ENCODE measurements at places on chromosomes 5 and 9.

DNA sequence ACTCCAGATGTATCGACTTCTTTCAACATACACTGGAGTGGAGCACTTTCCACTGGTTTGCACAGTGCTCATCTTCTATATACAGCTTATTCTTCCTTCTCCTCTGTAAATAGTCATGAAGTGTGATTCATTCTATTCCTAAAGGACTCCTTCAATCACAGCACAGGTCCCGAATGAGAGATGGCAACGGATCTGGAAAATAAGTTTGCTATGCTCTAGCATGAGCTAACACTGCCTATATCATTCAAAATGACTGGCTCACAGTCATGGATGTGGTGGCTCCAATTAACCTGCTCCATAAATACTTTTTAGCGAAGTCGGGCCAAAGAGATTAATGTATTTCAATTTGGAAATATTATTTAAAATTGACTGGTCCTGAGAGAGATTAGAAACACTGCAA, 272.1 kb upstream of the CDH6 start:
- DNase-seq = no peak

- no peak for DNase-seq
Measured at GRCh38 chr9:120920806-120921178, 5.8 kb downstream of the TRAF1 start.

- DNase-seq = no peak
Measured at GRCh38 chr5:163385271-163385670, 52.1 kb upstream of the CCNG1 start.

DNA sequence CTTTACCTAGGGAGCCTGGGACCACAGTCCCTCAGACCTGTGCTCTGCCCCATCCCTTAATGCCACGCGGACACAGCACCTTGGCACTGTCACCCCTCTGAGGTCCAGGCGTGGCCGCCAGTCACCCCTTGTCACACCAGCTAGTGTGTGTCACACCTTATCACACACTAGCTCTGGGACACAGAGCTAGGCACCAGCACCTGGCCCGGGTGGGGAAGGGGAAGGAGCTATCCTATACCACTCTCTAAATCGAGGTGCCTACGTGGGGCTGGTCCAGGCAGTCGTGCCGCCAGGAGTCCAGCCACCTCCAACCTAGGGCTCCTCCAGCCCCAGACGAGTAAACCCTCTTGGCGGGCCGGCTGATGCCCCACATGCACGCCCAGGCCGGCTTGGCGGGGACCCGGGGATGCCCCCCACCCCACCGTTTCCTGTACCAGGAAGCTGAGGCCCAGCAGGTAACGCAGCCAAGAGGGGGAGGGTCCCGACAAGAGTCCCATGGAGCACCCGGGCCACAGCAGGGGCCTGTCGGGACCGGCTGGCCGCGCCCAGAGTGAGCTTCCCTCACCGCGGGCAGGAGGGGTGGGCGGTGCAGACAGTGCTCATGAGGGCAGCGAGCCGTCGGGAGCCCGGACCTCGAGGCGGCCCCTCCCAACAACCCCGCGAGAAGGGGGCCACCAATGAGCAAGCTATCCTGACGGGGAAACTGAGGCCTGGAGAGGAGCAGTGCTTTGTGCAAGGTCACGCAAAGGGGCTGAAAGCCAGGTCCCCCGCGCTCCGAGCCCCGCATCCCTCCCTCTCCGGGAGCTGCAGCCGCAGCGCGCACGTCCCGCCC, 550 bp downstream of the CORO2A start:
- peak; percentile 17 for DNase-seq

DNA sequence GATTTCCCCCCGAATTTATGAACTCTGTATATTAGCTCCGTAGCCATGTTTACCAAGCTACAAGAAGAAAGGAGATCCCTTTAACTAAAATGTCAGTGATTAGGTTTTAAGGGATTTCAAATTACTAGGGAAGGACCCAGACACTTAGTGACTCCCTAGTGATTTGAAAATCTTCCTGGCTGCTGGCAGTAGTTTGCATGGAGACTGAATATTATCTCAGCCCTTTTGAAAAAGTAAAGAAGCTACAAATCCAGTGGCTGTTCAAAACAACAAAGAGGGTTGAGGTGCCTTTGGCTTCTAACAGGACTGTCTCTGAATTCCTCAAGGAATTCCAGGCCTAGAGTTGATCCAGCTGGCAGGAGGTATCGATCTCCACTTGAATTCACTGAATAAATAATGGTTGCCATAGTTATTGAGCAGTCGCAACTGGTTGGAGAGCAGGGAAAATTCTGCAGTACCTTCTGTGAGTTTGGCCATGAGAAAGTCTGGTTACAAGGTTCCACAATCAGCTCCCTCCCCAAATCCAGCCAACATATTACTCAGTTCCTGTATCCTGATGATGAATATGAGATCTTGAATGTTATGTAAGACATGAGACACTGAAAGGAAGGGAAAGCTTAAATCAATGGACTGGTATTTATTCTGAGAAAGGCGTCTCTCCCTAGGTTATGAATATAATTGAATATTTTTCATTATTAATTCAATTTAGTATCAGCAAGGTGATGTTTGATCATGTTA, 37.7 kb downstream of the NR4A3 start:
- no peak for DNase-seq

- DNase-seq = no peak
Measured at GRCh38 chr5:60794691-60795090, 49.4 kb downstream of the ELOVL7 start.

DNA sequence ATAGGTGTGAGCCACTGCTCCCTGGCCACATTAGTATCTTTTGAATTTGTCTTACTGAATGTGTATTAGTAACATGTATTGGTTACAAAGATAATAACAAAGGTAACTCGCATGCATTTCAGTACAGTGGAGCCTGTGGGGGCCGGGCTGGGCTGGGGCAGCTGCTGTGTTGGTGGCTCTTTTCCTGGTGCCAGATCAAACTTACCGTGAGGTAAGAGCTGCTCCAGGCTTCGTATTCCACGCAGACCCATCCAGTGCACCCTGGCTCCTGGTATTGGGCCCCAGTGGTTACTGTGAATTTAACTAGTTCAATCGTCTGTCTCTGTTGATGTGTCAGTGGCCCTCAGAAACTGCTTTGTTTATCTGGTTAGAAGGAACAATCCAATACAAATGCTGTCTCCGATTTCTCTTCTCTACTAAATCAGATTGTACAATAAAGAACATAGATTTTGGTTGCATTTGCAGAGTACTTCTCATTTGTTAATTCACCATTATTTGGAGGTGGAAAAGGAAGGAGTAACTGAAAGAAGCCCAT, 15.6 kb downstream of the PRRC2B start:
- no peak for DNase-seq

- no peak for DNase-seq
Measured at GRCh38 chr5:131250751-131251475, 12.9 kb upstream of the CDC42SE2 start.

GRCh38 chr5:73278693-73279092, 105.7 kb downstream of the TMEM174 start:
- DNase-seq = no peak

DNA sequence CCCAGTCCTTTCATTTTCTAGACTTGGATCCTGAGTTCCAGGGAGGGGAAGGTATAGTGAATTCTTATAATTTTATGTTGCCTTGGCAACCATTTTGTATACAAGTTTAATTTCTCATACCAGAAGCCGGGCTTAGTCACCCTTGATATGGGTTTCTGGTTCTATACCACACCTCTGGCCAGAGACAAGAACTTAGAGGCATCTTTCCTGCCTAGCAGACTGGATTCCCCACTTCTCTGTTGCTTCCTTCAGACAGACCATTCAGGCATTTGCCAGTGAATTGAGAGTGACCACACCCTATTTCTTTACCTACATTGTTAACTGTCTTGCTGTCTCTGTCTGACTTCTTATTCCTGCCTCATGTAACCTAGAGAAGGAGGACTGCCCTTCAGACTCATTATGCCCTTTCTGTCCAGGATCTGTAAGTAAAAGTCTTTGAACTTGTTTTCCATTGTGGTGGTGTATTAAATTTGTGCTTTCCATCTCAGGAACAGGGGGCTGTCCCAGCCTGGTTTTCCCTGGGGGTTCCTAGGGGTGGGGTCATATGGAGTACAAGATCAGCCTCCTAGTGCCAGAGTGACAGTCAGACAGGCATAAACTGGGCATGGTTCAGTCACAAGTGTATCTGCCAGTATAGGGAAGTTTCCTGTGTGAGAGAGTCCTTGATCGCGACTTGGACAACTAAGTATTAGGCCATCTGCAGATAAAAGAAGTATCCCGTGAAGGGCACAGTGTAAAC, 27.4 kb downstream of the TNFSF8 start:
- DNase-seq = no peak

DNA sequence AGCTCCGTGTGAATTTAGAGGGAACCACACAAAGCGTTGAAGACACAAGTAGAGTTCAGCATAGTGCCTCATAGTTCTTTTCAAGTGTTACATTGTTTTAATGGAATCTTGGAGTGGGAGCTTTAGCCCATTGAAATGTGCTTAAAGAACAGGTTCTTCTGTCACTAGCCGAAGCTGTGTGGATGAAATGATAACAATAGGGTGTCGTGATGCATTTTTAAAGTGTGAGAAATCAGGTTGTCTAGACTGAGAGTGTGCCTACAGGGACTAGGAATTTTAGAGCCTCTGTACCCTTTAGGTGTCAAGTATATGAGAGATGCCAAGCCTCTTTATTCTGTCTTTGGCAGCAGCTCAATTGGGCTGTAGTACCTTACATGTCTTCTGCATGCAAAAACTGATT, 83.0 kb downstream of the NDUFS4 start:
- no peak for DNase-seq

DNA sequence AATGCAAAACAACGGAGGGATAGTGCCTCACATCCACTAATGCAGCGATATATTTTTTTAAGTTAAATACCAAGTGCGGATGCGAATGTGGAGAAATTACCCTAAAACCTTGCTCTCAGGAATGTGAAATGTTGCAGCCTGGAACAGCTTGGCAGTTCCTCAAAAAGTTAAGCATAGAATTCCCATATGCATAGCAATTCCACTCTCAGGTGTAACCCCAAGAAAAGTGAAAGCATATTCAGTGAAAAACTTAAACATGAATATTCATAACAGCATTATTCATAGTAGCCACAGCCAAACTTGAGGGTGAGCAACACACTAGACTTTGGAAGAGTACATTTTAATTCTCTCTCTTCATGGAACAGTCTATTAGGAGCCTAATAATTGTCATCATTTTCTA, 83.2 kb upstream of the ICE1 start:
- DNase-seq = no peak

- no peak for DNase-seq
Measured at GRCh38 chr9:130336885-130337284, 71.3 kb downstream of the HMCN2 start.

DNA sequence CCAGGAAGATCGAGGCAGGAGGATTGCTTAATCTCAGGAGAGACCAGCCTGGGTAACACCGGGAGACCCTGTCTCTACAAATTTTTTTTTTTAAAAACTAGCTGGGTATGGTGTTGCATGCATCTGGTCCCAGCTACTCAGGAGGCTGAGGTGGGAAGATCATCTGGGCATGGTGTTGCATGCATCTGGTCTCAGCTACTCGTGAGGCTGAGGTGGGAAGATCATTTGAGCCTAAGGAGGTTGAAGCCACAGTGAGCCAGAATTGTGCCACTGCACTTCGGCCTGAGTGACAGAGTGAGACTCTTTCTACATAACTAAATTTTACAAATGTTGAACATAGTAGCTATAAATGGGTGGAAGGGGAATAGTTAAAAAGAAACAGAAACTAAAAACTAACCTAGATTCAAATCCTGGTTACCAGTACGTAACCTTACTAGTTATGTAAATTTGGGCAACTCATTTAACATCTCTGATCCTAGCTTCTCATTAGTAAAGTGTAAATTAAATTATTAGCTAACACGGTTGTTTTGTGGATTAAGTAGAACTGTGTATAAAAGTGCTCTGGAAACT, 41.7 kb downstream of the TMEM161B start:
- DNase-seq = no peak

- DNase-seq = no peak
Measured at GRCh38 chr5:176413255-176413565, 3.1 kb downstream of the CLTB start.

DNA sequence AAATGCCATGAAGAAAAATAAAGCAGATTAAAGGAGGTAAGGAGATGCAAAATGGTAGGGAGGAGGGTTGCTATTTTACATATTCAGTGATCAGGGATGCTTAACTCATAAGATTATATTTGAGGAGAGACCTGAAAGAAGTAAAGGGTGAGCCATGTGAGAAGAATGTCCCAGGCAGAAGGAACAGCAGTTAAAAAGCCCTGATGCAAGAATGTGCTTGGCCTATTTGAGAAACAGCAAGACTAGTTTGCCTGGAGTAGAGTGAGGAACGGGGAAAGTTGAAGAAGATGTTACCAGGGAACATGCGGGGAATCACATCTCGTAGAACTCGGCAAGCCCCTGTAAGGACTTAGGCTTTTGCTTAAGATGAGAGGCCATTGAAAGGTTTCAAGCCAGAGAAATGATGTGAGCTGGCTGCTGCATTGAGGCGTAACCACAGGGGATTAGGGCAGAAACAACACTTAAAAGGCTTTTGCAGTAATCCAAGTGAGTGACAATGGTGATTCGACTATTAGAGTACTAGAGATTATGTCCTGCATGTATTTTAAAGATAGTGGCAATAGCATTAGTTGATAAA, 198.7 kb downstream of the VPS13A start:
- no peak for DNase-seq

GRCh38 chr5:135667673-135668072, 88.9 kb upstream of the CXCL14 start:
- DNase-seq = no peak

DNA sequence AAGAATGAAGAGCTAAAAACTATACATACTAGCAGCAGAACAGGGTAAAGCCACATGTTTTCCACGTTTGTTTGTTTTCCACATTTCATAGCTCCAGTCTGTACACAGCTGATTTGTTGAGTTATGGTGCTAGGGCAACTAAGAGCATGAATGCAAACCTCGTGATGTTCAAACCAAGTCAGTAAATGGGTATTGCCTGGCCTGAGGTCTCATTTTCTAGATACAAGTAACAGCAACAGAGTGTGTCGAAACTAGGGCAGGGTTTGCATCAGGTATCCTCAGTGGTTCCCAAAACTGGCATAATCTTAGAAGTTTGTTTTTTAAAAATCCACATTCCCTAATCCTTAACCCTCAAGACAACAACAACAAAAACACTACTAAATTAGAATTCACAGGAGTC, 89.3 kb downstream of the CEMIP2 start:
- no peak for DNase-seq
